Neural crest cell (in vitro differentiated cells): ENCODE measurements at places on chromosomes 13 and 19.

DNA sequence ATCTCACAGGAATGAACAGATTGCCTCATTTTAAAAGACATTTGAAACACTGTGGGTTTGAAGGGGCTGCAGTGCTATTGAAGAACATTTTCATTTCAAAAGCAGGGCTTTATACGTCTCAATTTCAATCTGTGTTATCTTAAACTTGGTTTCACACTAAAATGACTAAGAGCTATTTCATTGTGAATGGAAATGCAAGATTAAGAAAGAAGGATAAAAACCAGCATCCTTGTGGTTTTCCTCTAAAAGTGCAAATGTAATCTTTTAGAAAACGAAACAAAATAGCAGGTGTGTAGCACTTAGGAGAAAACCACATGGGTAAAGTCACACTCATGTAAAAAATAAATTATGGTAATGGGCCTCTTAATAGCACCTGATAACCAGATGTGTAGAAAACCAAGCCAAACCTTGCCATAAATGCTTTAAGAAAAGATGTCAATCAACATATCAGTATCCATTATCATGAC lies 397.7 kb downstream of the GPC6 start:
- DNase-seq, result no peak
- H3K4me3 ChIP-seq, result no peak overlapping the region
- no peaks in the 10 kb centered on the region for H3K4me1 ChIP-seq

- H3K27ac ChIP-seq, result no peak overlapping the region
- no peak overlapping the region for H3K4me3 ChIP-seq
- H3K27me3 ChIP-seq, result no peaks in the 10 kb centered on the region
- no peaks in the 10 kb centered on the region for H3K4me1 ChIP-seq
- no peaks in the 10 kb centered on the region for H3K36me3 ChIP-seq
These were observed 825.2 kb downstream of the SLITRK1 start for GRCh38 chr13:83057119-83057518.

DNA sequence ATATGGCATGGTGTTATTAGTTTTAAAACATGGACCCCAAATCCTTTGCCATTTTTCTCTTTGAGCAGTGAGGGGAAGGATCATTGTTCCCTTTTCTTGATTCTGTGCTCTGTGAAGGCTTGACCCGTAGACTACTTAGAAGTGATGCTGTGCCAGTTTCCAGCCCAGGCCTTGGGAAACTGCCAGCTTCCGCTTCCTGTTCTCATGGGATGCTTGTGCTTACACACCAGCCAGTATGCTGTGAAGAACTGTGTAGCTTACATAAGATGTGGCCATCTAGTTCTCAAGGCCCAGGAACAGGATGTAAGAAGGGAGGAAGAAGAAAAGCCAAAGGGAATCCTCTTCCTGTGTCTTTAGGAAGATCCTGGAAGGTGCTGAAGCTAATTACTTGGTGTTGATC lies 180.9 kb downstream of the PCCA start:
- no peaks in the 10 kb centered on the region for H3K4me1 ChIP-seq
- no peak overlapping the region for H3K4me3 ChIP-seq
- H3K27me3 ChIP-seq, result no peaks in the 10 kb centered on the region
- peaks cover 6% of the 10 kb centered on the region for H3K36me3 ChIP-seq

- no peaks in the 10 kb centered on the region for H3K4me1 ChIP-seq
- no peaks in the 10 kb centered on the region for H3K36me3 ChIP-seq
- no peaks in the 10 kb centered on the region for H3K27me3 ChIP-seq
- DNase-seq, result no peak
- no peak overlapping the region for H3K4me3 ChIP-seq
- H3K27ac ChIP-seq, result no peak overlapping the region
These were observed 270.6 kb downstream of the GPC5 start for GRCh38 chr13:91668866-91669495.

GRCh38 chr19:16045893-16046292 lies 30.4 kb upstream of the TPM4 start:
- DNase-seq, result no peak
- no peak overlapping the region for H3K27ac ChIP-seq
- H3K27me3 ChIP-seq, result peaks cover 50% of the 10 kb centered on the region
- peaks cover 7% of the 10 kb centered on the region for H3K4me1 ChIP-seq
- no peak overlapping the region for H3K4me3 ChIP-seq

GRCh38 chr13:41655997-41656396 lies 198.6 kb downstream of the RGCC start:
- H3K4me1 ChIP-seq, result peaks cover 12% of the 10 kb centered on the region
- H3K4me3 ChIP-seq, result no peak overlapping the region
- no peak overlapping the region for H3K27ac ChIP-seq
- peaks cover 3% of the 10 kb centered on the region for H3K36me3 ChIP-seq
- no peaks in the 10 kb centered on the region for H3K27me3 ChIP-seq

- no peaks in the 10 kb centered on the region for H3K27me3 ChIP-seq
- H3K36me3 ChIP-seq, result no peaks in the 10 kb centered on the region
- no peak overlapping the region for H3K4me3 ChIP-seq
- peaks cover 12% of the 10 kb centered on the region for H3K4me1 ChIP-seq
These were observed 17.9 kb upstream of the EPHX3 start for GRCh38 chr19:15249972-15250639.

- DNase-seq, result no peak
- no peaks in the 10 kb centered on the region for H3K4me1 ChIP-seq
- peak overlapping the region; percentile 49 for H3K4me3 ChIP-seq
- H3K36me3 ChIP-seq, result no peaks in the 10 kb centered on the region
- no peak overlapping the region for H3K27ac ChIP-seq
These were observed 751 bp downstream of the TMEM221 start for GRCh38 chr19:17447704-17448130.

GRCh38 chr13:64849196-64849595 lies 2380.9 kb downstream of the PCDH9 start:
- H3K36me3 ChIP-seq, result no peaks in the 10 kb centered on the region
- peaks cover 9% of the 10 kb centered on the region for H3K4me1 ChIP-seq
- H3K4me3 ChIP-seq, result no peak overlapping the region
- no peak for DNase-seq
- no peak overlapping the region for H3K27ac ChIP-seq

DNA sequence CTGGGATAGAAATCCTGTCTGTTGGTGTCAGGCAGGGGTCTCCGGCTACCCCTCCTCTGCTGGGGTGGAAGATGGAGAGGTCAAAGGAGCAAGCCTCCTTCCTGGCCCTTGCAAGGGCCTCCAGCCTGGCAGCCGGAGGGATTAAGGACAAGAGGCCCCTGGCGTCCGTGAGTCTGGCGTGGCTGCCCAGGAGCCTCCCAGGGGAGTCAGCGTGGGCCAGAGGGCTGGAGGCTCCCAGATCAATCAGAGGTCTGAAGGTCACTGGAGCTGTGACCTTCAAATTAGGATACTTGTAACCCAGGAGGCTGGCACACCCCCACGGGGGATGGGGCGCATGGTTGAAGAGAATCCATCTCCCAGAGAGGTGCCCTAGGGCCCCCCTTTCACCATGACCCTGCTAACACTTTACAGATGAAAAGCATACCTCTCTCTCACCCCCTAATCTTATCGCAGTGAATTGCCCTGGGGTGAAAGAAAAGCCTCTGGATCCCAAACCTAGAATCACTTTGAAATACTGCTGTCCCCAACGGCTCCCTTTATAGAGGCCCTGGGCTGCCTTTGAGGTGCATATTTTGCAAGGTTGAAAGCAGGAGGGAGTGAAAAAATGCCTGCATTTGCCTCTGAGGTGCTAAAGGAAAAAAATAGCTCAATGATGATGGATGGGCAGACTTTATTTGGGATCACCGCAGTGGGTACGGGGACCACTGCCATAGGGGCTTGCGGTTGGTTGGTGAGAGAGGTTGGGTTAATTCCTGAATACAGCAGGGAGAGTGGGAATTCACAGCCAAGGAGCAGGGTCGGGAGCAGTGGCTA lies 44.9 kb upstream of the PEG3 start:
- H3K4me1 ChIP-seq, result no peaks in the 10 kb centered on the region
- no peaks in the 10 kb centered on the region for H3K27me3 ChIP-seq
- no peak overlapping the region for H3K4me3 ChIP-seq
- no peak for DNase-seq

DNA sequence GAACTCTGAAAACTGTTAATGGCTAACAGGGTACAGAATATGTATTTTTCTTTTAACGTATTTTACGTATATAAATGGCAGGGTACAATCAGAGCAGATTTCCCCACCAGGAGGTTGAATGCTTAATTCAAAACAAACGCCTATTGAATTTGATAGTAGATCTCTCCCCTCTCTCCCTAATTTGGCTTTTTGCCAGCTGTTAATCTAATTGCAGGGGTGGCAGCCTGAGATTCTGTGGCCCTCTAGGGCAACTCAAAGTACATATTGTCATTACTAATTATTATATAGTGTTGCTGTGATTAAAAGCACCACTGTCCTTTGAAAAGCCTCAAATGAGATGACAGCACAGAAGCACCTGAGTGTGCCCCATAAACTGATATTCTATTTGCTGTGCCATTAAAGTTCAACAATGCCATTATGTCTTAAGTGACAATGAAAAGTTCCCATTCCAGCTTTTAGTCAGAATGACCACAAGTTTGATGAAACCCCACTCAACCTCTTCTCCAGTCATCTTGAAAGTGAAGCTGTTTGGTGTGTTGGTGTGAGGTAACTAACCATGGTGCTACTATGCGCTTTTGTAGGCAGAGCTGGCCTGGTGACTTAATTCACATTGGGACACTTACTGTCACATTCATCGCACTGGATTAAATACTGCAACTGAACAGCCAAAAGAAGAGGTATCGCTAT lies 351.4 kb downstream of the KCNRG start:
- no peak overlapping the region for H3K4me3 ChIP-seq
- no peak overlapping the region for H3K27ac ChIP-seq
- no peaks in the 10 kb centered on the region for H3K27me3 ChIP-seq
- no peaks in the 10 kb centered on the region for H3K36me3 ChIP-seq
- no peaks in the 10 kb centered on the region for H3K4me1 ChIP-seq
- DNase-seq, result no peak

DNA sequence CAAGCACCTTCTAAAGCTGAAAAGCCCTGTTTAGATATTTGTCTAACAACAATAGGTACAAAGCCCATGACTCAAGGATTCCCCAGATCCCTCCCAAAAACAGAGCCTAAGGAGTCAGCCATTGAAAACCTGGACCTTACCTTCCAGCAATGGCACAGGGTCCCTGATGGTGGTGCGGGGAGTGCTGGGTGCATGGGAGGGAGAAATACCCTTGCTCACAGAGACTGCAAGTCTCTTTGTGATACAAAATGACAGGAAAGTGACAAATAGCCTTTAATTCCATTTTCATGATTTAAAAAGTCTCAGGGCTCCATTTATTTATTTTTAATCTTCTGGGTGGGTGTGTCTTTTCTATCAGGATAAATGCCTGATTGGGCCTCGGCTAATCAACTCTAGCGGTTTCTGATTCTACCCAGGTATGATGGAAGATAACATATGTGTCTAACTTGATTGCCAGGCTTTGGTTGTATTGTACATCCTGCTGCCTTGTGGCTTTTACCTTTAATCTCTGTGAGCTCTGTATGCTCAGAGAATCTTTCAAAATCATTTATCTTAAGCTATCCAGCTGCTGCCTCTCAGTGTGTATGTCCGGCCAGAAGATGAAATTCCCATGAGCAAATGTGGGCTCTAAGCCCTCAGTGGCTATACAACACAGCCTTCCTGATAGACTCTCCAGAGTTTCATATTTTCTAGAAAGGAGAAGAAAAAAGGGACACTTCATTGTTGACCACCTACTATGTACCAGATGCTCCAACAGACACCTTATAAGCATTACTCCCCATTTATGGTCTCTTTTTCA lies 54.6 kb upstream of the FAM124A start:
- no peak for DNase-seq
- H3K27ac ChIP-seq, result no peak overlapping the region
- H3K4me3 ChIP-seq, result no peak overlapping the region
